Stimulated activated CD8-positive, alpha-beta memory T cell treated with anti-CD3 and anti-CD28 coated beads, Interleukin-15, amount 100 ng/mL, for 1 hour (primary cell): ENCODE measurements at places on chromosomes 7 and 10.
A peak's percentile ranks its signal among the peaks of the same experiment; 100 is the strongest.

DNA sequence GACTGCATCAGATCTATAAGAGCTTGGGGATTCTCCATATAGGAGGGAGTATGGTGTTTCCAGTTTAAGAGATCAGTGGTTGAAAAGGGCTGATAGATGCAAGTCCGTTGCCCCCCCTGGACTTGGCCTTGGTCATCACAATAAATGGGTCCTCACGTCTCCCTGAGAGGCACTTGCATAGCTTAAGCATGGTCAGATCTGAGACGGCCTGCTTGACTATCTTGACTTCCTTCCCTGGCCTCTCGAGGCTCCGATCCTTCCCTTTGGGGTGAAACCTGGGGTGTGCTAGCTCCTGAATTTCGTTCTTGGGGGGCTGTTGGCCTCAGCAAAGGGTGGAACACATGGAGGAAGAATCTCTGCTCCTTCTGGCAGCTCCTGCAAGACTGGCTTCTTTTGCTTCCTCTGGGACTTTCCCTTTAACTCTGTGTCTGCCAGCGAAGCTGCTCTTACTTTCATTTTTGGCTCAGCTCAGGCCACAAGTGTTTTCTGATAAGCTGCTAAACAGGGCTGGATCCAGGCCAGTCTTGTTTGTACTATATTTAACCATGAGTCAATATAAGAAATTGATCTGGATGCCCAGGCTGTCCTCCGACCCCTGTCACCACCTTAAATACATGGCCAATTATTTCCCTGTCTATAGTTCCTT, 11.2 kb upstream of the ZNF485 start:
- DNase-seq, result no peak

GRCh38 chr10:80988755-80989154, 451.1 kb downstream of the SH2D4B start:
- no peak for DNase-seq

GRCh38 chr7:7424151-7424873, 111.4 kb downstream of the COL28A1 start:
- DNase-seq, result peak; percentile 12

- DNase-seq, result no peak
Measured at GRCh38 chr10:91672021-91672608, 39.2 kb upstream of the PPP1R3C start.

GRCh38 chr10:49279015-49279880, 19.7 kb upstream of the C10orf71 start:
- no peak for DNase-seq

GRCh38 chr7:50376056-50376820, 71.7 kb downstream of the IKZF1 start:
- DNase-seq, result no peak

GRCh38 chr7:121384265-121384664, 11.8 kb downstream of the FAM3C start:
- no peak for DNase-seq

DNA sequence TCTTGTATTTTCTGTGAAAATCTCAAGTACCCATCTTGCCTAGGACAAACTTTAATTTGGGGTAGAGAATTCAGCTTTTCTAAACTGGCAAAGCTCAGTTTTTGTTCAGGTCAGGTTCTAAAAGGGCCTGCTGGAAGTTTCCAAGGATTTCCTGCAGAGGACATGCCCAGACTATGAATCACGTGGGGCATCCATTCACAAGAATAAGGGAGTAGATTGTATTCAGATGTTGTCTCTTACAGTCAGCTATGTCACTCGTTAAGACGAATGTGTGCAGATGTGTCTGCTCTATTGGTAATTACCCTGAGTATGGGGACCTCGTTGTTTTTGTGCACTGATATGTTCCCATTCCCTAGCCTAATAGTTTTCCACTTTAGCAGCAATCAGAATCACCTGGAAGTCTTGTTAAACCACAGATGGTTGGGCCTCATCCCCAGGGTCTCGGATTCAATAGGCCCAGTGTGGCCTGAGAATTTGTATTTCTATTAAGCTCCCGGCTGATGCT, 81.0 kb upstream of the ITPRID1 start:
- no peak for DNase-seq

GRCh38 chr7:151206914-151207313, 3.4 kb downstream of the H2BK1 start:
- no peak for DNase-seq

DNA sequence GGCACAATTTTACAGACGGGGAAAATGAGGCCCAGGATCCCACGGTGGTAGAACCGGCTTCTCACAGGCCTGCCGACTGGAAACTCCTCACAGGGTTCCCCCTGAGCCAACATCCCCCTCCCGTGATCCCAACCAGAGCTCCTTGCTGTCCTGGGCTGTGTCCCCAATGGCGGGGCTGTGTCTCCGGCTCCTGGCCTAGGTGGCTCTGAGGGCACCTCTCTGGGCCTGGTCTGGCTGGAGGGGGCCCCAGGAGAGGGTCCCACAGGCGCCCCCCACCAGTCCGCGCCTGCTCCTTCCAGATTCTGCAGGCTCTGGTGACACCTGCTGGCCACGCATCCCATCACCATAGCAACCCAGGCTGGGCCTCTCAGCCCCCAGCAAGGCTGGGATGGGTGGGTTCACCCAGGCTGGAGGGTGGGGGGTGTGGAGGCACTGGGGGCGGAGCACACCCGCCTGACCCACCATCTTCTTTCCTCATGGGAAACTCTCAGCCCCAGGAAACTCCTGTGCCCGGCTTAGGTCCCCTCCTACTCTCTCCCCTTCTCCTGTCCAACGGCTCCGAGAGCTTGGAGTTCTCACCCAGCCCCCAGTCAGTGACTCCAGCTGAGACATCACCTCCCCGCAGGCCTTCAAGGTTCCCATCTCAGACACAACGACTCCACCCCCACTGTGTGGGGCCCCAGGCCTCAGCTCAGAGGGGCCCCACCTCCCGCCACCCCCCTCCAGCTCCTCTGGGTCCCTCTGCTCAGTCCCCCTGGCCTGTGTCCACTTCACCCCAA, 27.1 kb upstream of the TNRC18 start:
- DNase-seq, result peak; percentile 12

DNA sequence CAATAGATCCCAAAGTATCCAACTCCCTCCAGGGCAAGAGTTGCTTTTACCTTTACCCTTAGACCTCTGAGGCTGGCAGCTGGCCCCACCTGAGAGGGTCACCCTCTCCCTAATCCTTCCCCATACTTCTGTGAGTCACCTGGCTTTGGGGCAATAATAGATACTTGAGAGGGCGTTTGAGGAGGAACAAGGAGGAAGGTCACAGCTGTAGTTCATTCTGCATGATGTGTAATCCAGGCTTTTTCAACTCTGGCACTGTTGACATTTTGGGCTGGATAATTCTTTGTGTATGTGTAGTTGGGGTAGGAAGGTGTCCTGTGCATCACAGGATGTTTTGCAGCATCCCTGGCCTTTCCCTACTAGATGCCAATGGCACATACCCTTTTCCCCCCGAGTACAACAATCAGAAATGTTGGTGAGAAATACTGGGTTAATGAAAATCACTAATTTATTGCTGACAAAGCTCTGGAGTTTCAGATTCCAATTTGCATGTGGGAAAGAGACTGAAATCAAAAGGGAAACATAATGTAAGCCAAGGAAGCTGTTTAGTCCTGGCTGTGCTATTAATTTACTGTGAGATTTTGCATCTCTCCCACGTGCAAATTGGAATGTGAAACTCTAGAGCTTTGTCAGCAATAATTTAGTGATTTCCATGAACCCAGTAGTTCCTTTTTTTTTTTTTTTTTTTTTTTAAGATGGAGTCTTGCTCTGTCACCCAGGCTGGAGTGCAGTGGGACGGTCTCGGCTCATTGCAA, 3.6 kb downstream of the BLVRA start:
- no peak for DNase-seq

DNA sequence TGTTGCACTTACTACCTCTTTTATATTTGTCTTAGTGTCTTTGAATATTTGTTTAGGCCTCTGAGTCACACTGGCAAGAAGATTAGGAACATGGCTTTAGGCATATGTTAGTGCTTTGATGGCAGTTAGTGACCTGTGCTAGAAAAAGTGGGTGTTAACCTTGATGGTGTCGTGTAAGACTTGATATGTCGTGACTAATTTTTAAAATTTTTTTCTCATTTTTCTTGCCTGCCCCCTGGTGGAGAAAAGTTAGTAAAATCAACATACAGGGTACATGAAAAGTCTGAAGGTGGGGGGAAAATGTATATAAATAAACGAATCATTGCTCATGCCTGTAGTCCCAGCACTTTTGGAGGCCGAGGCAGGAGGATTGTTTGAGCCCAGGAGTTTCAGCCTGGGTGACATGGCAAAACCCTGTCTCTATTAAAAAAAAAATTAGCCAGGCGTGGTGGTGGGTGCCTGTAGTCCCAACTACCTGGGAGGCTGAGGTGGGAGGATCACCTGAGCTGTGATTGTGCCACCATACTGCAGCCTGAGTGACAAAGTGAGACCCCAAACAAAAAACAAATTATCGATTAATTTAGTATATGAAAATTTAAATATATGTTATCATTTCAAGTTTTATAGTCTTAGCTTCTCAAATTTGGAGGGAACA, 44.6 kb downstream of the TAX1BP1 start:
- no peak for DNase-seq

GRCh38 chr10:79382491-79382941, 35.2 kb downstream of the PPIF start:
- DNase-seq, result no peak

DNA sequence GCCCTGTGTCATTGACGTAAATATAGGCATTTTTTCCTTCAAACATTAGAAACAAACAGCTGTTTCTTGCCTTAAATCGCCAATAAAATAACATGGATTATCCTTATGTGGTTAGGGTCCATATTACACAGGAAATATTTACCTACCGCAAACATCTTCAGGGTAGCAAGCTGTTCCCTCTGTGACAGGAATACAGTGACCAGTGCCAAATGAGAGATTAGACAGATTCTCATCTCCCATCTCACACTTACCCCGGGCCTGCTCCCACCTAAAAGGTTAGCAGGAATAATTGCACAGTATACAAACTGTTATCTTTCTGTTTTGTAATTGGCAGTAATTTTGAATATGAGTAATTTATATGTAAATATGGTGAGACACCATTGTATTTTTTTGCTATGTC, 16.5 kb downstream of the MKI67 start:
- no peak for DNase-seq

- DNase-seq, result no peak
Measured at GRCh38 chr7:157358041-157358752, 21.4 kb downstream of the DNAJB6 start.

GRCh38 chr10:60611291-60611747, 167.0 kb upstream of the CDK1 start:
- no peak for DNase-seq

DNA sequence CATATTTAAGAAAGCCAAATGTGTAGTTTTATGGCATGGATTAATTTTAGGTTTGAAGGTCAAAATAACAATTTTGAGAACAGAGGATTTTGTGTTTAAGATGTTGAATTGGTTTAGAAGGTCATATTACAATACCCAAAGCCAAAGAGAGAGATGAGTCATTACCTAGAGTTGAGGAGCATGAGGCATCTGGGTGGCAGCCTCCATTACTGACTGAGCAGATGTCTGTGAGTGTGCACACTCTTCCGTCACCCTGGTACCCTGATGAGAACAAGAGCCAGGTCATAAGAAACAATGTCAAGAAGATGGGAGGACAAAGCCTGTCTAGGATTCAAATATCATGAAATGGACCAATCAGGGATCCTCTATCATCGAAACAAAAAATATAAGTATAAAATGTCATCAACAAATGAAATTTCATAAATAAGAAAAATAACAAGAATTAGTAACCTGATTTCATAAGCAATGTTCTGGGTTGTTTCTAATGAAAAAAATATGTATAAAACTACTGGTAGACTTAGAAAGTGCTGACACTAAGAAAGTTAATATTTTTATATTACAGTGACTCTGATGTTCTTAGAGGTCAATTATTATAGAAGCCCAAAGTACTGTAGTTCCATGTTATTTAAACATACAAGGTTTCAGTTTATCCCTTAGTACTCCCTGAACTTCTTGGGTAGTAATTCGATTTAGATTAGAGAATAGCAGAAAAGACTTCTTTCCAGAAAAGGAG, 20.0 kb downstream of the CUBN start:
- DNase-seq, result no peak

GRCh38 chr7:135666846-135667245, 4.5 kb downstream of the STMP1 start:
- DNase-seq, result no peak

- no peak for DNase-seq
Measured at GRCh38 chr7:158804335-158804734, 25.0 kb downstream of the ESYT2 start.

DNA sequence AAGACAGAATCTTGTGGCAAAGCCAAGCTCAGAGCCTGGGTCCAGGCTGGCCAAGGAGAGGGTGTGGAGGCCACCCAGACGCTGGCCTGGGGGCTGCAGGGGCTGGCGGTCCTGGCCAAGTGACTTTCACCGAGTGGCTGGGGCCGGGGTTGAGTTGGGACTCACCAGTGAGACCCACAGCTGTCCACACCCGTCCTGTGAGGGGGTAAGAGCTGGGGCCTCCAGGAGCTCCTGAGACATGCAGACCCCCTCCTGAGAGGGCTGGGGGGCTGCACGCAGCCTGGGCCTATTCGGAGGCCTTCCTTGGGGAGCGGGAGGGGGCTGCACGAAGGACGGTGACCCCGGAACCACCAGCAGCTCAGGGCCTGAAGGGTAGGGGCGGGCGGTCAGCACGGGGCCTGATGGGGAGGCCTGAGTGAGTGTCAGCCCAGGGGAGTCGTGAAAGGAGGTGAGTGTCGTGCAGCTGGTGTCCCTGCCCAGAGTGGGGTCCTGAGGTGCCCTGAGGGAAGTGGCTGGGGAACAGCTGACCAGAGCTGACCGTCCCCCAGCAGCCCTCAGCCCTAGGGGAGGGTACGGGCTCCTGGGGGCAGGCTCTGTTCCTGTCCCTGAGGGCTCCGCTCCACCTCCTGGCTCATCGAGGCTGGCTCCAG, 100.9 kb downstream of the FOXL3 start:
- DNase-seq, result no peak

DNA sequence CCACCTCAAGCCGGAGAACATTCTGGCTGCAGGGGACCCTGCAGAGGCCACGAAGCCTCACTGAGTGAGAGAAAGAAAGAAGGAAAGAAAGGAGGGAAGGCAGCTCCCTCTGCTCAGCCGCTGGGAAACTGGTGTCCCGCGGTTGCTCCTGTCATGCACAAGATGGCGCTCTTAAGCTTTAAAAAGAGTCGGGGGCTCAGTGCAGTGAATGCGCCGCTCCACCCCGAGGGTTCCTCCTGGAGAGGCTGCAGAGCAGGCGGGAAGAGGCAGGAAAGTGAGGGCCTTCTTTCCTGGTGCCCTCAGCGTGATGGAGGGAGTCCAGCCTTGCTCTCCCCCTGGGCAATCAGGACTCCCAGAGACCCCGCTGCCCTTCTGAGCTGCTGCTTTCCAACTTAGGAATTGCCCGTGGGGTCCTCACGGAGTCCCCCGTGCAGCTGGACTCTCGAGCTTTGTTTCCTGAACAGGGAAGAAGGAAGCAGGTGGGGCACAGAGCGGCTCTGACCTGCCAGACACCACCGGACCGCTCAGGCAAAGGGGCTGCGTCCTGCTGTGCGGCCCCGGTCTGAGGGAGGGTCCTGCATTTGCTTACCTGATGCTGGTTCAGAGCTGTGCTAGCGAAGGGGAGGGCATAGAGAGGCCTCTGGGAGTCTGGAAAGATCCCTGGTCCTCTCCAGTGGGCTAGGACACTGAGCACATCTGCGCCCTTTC, 141.9 kb upstream of the MKI67 start:
- no peak for DNase-seq
